Fibroblast of skin of right biceps (primary cell): ENCODE measurements at places on chromosomes 2 and 18.

DNA sequence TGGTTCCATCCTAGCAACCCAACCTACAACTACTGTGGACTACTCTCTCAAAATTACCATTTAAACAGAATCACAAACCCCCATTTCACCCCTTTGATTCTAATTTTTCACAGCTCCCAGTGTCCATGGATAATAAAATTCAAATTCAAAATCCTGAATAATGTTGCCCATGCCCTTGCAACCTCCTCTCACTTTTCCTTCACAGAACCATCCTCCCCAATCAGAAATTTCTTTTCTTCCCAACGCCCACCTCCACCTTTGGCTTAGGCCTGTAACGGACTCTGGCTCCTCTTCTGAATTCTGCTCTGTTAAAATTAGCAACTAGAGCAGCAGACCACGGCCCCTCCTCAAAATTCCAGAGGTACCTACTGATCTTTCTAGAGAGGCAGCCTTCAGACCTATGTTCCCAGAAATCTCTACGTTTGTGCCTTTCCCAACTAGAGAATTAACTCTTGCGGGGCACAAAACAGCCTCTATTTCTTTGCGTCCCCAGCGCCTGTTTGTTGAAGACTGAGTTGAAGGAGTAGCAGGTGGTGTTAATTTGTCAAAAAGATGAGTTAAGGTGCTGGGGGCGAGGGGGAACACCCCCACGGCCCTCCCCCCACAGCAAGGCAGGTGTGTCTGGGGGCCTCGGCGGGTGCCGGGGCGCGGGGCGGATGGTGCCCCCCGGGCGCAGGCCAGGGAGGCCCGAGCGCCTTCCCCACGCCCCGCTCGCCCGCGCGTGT, 428 bp upstream of the MAP3K20 start:
- no peak for DNase-seq

- DNase-seq = peak; percentile 55
Observed at GRCh38 chr18:28903306-28903705, 726.4 kb upstream of the CDH2 start.

DNA sequence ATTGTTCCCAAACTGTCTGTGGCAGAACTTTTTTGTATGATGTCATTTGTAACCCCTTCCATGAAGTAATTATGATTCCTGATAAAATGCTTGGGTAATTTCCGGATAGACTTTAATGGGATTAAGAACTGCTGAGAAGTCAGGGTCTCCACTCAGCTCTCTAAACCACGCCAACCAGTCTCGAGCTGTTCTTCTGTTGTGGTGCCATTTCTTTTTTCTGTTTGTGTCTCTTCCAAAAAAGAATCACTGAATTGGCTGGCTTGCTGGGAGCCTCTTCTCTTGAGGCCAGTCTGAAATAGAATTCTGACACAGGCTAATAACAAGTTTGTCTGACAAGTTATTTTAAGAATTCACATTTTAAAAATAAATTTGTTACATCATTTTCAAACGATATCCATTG, 198.9 kb downstream of the BCL2 start:
- DNase-seq = no peak

GRCh38 chr18:5419030-5419429, 123.5 kb upstream of the ZBTB14 start:
- no peak for DNase-seq

- DNase-seq = no peak
Observed at GRCh38 chr2:207533461-207534008, 3.8 kb downstream of the CREB1 start.
